ENCODE measurements at places on chromosomes 7 and 10. TPM values are rescaled to one million over a fixed set of nuclear protein-coding genes. Genes with fewer than 3 reads are reported as not detected.

NCF1 gene
- total RNA-seq = not detected

GNAT3 gene
- total RNA-seq = not detected

CLEC5A gene
- total RNA-seq = not detected

VGF gene
- 9.1 TPM for total RNA-seq

GDF2 gene
- not detected for total RNA-seq

SFRP4 gene
- not detected for total RNA-seq

ITGB8 gene
- 19.9 TPM for total RNA-seq

RBP3 gene
- total RNA-seq = not detected

ABCB1 gene
- 6.1 TPM for total RNA-seq

VENTX gene
- total RNA-seq = not detected

TACC2 gene
- total RNA-seq = 52.6 TPM

TLL2 gene
- total RNA-seq = 2.1 TPM

DNA sequence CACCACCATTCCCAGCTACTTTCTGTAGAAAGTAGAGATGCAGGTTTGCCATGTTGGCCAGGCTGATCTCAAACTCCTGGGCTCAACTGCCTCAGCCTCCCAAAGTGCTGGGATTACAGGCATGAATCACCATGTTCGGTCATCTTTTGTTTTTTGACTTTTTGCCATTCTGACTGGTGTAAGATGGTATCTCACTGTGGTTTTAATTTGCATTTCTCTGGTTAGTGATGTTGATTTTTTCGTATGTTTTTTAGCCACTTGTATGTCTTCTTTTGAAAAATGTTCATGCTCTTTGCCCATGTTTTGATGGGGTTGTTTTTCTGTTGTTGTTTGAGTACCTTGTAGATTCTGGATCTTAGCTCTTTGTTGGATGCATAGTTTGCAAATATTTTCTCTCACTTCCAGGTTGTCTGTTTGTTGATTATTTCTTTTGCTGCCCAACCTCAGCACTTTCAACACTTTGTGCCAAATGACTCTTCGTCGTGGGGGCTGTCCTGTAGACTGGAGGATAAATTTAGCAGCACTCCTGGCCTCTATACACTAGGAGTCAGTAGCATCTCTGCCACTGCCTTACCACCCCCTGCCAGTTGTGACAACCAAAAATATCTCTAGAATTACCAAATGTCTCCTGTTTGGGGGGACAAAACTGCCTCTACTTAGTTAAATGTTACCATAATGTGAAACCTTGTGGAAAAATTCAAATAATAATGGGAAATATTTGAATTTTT lies 6.5 kb upstream of the CPED1 start:
- no peaks in the 10 kb centered on the region for H3K27me3 ChIP-seq
- no peak for DNase-seq
- no peak overlapping the region for H3K4me3 ChIP-seq
- H3K27ac ChIP-seq = peak overlapping the region; percentile 35
- H3K4me1 ChIP-seq = peaks cover 9% of the 10 kb centered on the region

GRCh38 chr10:34153663-34154382 lies 661.3 kb downstream of the PARD3 start:
- no peak for DNase-seq
- H3K4me3 ChIP-seq = no peak overlapping the region
- no peaks in the 10 kb centered on the region for H3K36me3 ChIP-seq
- peaks cover 15% of the 10 kb centered on the region for H3K4me1 ChIP-seq

GRCh38 chr10:60611291-60611747 lies 167.0 kb upstream of the CDK1 start:
- H3K4me1 ChIP-seq = no peaks in the 10 kb centered on the region
- H3K4me3 ChIP-seq = no peak overlapping the region
- no peak for DNase-seq
- no peaks in the 10 kb centered on the region for H3K36me3 ChIP-seq

GRCh38 chr10:129879655-129880054 lies 84.4 kb downstream of the EBF3 start:
- no peak overlapping the region for H3K4me3 ChIP-seq
- no peak overlapping the region for H3K27ac ChIP-seq
- no peak for DNase-seq
- no peaks in the 10 kb centered on the region for H3K4me1 ChIP-seq
- H3K27me3 ChIP-seq = peaks cover 9% of the 10 kb centered on the region
- no peaks in the 10 kb centered on the region for H3K36me3 ChIP-seq

DNA sequence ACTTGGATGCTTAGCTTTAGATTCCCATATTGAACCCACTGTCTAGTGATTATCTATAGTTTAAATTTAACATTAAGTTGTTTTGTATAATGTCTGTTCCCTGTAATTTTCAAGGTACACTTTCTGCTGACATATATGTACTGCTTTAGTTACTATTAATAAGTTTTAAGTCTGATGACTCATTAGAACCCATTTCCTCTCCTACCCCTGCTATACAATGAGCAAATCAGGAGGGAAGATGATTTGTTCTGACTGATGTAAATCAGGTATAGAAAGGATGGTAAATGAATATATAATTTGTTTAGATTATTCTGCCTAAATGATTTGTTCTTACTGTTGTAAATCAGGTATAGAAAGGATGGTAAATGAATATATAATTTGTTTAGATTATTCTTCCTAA lies 691.8 kb downstream of the NXPH1 start:
- no peak overlapping the region for H3K27ac ChIP-seq
- H3K27me3 ChIP-seq = no peaks in the 10 kb centered on the region
- no peak overlapping the region for H3K4me3 ChIP-seq
- peaks cover 7% of the 10 kb centered on the region for H3K4me1 ChIP-seq
- no peak for DNase-seq

DNA sequence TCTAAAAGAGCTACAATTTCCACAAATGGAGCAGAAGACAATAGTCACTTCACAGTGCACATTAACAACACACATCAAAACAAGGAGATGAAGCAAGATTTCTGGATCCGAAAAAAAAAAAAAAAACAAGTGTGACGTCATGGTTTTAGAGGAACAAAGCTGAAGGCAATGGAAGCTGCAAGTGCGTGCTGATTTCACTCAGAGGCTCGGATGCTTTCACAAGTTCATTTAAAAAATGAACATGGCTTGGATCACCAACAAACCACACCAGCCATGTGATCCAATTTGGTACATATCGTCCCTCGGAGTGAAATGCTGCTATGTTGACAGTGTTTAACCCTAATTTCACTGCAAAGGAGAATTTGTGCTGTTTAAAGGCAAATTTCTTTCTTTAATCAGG lies 337.0 kb upstream of the PRKCQ start:
- no peak overlapping the region for H3K27ac ChIP-seq
- no peak overlapping the region for H3K4me3 ChIP-seq
- DNase-seq = no peak
- H3K36me3 ChIP-seq = no peaks in the 10 kb centered on the region

GRCh38 chr10:82420001-82420400 lies 545.0 kb downstream of the NRG3 start:
- no peak overlapping the region for H3K4me3 ChIP-seq
- H3K27ac ChIP-seq = no peak overlapping the region
- no peaks in the 10 kb centered on the region for H3K4me1 ChIP-seq
- no peak for DNase-seq
- no peaks in the 10 kb centered on the region for H3K36me3 ChIP-seq
- peaks cover 3% of the 10 kb centered on the region for H3K27me3 ChIP-seq

- H3K27me3 ChIP-seq = no peaks in the 10 kb centered on the region
- H3K36me3 ChIP-seq = peaks cover 7% of the 10 kb centered on the region
- DNase-seq = no peak
- H3K27ac ChIP-seq = peak overlapping the region; percentile 37
Observed at GRCh38 chr10:114316744-114317143, 77.7 kb downstream of the VWA2 start.

GRCh38 chr7:157428554-157428945 lies 91.7 kb downstream of the DNAJB6 start:
- H3K36me3 ChIP-seq = no peaks in the 10 kb centered on the region
- H3K27me3 ChIP-seq = no peaks in the 10 kb centered on the region
- no peak overlapping the region for H3K4me3 ChIP-seq
- H3K4me1 ChIP-seq = peaks cover 15% of the 10 kb centered on the region

GRCh38 chr10:76874176-76874575 lies 763.4 kb downstream of the KCNMA1 start:
- no peak overlapping the region for H3K4me3 ChIP-seq
- no peak for DNase-seq
- no peaks in the 10 kb centered on the region for H3K27me3 ChIP-seq
- no peaks in the 10 kb centered on the region for H3K36me3 ChIP-seq
- H3K27ac ChIP-seq = no peak overlapping the region

DNA sequence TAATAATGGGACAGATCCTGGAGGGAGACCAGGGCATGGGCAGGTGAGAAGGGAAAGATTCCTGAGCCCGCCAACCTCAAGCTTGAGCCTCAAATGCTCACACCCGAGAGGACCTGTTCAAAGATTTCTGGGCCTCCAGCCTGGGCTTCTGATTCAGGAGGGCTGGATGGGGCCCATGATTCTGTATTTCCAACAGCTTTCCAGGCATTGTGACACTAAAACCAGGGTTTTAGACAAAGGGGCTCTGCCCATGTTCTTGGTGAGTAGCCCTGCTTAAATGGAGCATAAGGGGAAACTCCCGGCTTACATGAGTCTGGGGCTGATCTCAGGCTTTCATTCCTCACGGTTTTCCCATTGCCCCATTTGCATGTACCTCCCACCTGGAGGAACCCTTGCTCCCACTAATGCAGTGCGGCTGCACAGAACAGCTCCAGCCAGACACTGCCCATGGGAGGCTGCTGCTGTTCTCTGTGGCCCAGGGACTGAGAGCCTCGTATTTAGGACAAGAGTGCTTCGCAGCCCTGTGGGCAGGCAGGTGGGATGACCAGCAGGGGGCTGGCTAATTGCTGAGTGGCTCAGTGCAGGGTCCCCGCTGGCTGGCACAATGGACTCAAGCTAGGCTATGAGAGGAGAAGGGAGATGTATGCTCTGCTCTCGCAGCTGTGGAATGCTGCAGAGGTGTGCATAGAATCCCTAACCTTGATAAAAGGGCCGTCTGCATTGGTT lies 135.3 kb upstream of the COBL start:
- peaks cover 10% of the 10 kb centered on the region for H3K4me1 ChIP-seq
- DNase-seq = peak; percentile 40
- H3K27ac ChIP-seq = no peak overlapping the region
- H3K4me3 ChIP-seq = no peak overlapping the region
- H3K36me3 ChIP-seq = no peaks in the 10 kb centered on the region
- no peaks in the 10 kb centered on the region for H3K27me3 ChIP-seq

DNA sequence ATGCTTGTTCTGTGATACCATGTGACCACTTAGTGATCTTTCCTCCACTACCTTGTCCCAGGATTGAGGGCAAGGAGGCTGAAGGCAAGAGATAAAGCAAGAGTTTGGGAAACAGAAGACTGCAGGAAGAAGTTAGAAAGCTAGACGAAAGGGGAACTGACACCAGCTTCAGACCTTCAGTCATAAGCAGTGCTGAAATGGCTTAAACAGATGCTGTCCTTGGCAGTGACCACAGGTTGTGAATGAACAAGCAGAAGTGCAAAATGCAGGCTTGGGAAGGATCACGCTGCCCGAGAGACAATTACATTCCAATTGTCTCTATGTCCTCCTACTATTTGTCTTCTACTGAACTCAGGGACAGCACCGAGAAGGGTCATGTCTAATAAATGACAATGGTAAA lies 704.9 kb upstream of the AUTS2 start:
- no peaks in the 10 kb centered on the region for H3K36me3 ChIP-seq
- H3K4me3 ChIP-seq = no peak overlapping the region

- peaks cover 4% of the 10 kb centered on the region for H3K36me3 ChIP-seq
- peak overlapping the region; percentile 99 for H3K27ac ChIP-seq
- H3K4me3 ChIP-seq = peak overlapping the region; percentile 98
- H3K27me3 ChIP-seq = no peaks in the 10 kb centered on the region
- peaks cover 67% of the 10 kb centered on the region for H3K4me1 ChIP-seq
Observed at GRCh38 chr10:72272689-72273409, 875 bp upstream of the DDIT4 start.

DNA sequence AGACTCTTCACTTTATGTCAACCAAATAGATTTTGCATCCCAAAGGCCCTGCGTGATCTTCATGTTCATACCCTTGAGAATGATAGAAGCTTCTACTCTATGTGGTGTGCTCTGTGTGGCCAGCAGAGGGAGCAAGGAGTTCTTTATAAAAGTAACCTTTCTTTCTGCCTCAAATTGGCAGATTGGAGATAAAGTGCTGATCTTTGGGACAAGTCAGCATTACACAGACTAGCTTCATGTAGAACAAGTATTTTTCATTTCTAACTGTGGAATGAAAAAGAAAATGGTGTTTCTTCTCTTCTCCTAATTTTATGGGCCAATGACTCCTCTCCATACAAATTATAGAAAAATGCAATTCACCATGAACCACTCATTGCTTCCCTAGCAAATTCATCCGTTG lies 1214.1 kb downstream of the SORCS1 start:
- peak; percentile 53 for DNase-seq
- H3K27me3 ChIP-seq = no peaks in the 10 kb centered on the region
- H3K36me3 ChIP-seq = no peaks in the 10 kb centered on the region
- peaks cover 16% of the 10 kb centered on the region for H3K4me1 ChIP-seq

DNA sequence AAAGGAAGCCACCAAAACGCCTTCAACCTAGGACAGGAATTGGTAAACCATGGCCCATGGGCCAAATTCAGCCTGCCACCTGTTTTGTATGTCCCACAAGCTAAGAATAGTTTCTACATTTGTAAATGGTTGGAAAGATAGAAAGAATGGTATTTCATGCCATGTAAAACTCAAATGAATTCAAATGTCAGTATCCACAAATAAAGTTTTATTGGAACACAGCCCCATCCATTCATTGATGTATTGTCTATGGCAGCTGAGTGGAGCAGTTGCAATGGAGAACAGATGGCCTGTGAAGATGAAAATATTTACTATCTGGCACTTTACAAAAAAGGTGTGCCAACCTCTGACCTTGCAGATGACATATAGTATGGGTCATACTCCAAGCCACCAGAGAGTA lies 236.9 kb downstream of the CREB5 start:
- no peak for DNase-seq
- no peaks in the 10 kb centered on the region for H3K27me3 ChIP-seq
- no peak overlapping the region for H3K4me3 ChIP-seq
- H3K27ac ChIP-seq = no peak overlapping the region
- H3K36me3 ChIP-seq = no peaks in the 10 kb centered on the region

DNA sequence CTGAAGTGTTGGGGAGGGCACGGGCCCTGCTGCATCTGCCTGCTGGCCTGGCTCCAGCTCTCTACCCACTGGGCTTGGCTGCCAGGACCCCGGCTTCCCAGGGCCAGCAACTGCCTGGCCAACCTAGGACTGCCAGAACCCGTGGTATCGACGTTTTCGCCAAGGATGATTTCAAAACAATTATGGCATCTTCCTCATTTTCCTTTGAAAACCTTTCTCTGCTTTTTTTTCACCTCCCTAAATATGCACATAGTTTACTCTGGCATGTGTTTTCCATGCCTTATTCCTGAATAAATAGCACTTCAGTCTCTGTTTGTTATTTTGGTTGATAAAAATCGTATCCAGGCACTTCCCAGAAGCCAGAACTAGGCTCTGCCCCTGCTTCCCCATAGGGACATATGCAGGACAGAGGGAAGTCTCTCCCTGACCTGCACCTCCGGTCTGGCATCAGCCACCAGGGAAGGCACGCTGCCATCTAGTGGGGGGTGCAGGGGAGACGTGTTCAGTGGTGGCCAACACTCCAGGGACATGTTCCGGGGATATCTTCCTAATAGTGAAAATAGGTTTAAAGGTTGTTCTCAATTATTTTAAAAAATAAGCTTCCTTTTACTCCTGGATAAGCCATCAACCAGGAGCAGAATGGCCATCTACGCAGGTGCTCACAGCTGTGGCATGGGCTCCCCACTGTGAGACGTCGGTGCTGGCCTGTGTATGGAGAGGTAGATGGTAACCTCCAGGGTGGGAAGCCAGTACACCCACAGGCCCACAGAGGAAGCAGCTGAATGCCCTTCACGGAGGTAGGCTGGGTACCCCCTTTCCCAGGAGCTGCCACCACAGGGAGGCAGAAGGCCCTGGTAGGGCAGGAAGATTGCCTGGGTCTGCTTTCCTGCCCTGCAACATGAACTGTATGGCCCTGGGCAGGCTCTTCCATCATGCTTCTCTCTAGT lies 30.7 kb upstream of the ANTXRL start:
- H3K27ac ChIP-seq = no peak overlapping the region
- no peaks in the 10 kb centered on the region for H3K27me3 ChIP-seq
- no peak overlapping the region for H3K4me3 ChIP-seq
- H3K36me3 ChIP-seq = no peaks in the 10 kb centered on the region
